ENCODE measurements at places on chromosomes 3 and 15.

DNA sequence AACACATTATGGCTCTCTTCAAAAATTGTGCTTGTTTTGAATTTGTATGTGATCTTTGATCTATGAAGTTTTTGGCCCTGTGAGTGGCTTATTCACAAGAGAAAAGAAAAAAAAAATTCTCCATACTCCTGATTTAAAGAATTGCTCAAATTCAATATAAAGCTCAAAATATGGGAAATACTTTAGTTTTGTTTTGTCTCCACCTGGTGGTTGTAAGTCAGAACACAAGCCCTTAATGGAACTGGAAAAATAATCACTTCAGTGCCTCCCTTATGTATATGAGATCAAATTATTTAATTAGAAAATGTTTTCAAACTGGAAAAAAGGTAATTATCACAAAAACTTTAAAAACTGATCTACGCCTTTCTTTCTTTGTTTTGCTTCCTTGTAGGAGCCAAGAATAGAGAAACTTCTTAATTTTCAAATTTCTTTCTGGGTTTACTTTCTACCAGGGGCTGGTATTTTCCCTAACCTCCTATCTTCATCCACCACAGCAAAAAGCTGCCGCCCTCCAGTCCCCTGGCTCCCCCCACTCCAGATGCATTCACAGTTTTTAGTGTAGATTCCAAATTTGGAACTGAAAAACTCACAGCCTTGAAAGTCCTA lies 50.6 kb downstream of the SERP1 start:
- DNase-seq = no peak

DNA sequence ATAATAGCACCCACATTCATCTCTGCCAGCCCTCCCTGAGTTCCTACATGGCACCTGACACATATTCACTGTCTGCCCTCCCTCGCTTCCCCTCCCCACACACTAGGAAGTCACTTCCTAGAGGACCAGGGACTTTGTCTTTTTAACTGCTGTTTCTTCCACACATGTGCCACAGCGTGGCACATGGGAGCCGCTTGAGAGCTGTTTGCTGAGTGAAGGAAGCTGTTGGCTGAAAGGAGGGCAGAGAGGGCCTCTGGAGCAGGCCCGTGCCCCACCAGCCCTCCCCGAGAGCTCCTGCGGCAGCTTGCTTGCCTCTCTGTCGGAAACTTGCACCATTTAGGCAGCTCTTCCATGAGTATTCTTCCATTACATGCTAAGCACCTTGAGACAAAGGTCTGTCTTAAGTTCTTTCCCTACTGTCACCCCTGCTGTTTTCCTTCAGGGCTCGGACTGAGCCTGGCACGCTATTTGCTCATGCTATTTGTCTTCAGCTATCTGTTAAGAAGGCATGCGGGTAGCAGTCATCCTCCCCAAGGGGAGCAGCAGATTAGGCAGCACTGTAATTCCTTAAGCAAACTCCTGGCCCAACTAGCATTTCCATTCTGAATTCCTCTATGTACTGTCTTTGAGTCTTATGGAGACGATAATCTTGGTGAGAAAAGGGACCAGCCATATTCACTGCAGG lies 72.2 kb downstream of the CACNA1D start:
- DNase-seq = no peak

DNA sequence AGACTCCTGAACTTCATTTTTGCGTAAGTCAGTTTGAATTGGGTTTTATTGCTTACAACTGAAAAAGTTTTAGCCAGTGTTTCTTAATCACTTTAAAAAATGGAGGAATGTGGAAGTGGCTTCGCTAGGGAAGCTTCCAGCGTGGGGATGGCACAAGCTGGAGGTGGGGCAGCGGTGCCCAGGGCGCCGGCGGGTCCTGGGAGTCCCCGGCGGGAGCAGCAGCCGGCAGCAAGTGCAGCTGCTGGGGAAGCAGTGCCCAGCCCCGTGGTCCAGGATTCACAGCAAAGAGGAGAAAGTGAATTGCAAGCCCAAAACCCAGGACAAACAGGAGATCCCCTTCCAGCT lies 301.8 kb upstream of the PROK2 start:
- DNase-seq = no peak

DNA sequence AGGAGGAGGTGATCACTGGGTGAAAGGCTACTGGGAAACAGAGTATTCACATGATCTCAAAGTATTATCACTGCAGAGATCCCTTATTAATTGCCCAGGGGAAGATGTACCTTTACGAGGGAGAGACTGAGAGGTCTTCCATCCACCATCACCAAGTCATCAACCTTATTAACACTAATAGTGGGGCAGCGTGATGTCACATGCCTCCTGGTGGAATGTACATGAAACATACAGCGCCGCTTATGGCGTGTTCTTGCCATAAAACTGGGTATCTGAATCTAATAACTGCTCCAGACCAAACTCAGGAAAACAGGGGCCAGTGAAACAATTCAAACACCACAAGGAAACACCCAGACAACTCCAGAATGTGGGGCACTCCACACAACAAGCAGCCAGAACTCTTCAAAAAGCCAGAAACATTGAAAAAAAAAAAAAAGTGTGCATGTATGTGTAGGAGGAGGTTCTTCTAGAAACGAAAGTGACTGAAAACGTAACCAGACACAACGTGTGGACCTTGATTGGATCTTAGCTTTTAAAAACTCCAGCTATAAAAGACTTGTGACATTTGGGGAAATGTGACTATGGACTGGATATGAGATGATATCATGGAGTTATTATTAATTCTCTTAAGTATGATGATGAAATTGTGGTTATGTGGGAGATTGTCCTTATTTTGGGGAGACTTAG lies 4.6 kb downstream of the STIMATE start:
- peak; percentile 10 for DNase-seq

DNA sequence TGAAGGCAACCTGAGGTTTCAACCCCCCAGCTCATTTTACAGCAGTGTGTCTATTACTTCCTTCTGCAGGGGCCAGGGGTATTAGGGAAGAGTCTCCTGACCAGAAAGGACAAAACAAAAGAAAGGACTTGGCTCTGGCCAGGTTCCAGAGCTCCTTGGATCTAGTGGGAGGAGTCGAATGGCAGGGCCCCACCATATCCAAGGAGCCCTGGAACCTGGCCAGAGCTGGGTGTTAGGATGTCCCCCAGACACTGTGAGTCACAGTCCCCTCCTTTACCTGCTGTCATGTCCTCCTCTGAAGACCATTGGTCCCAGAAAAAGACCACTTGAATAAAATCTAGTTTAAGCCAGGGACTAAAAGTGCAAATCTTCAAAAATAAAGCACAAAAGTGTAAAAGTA lies 113.2 kb downstream of the EEFSEC start:
- DNase-seq = no peak

All from memory B cell (primary cell).